Fibroblast of skin of back (primary cell): ENCODE measurements at places on chromosomes 5 and 9.

GRCh38 chr9:22201256-22201655 lies 192.2 kb upstream of the CDKN2B start:
- no peak for DNase-seq

GRCh38 chr9:33510262-33511183 lies 13.5 kb upstream of the ANKRD18B start:
- DNase-seq: peak; percentile 71

DNA sequence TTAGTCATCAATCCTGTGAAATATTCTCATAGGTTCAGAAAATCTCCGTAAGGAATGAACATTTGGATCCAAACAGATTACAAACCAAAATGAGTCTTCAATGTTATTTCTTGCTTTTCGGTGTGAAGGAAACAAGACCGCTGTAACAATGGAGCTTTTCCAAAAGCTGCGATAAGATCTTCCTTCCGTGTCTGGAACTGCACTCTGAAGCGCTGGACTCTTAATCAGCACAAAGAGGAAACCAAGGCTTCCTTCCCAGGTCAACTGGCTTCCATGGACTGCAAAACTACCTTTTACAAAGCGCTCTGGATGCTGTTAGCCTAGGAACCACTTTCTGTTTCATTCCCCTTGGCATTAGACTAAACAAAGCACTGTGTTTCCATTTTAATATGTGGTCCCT lies 137.9 kb upstream of the BASP1 start:
- no peak for DNase-seq

DNA sequence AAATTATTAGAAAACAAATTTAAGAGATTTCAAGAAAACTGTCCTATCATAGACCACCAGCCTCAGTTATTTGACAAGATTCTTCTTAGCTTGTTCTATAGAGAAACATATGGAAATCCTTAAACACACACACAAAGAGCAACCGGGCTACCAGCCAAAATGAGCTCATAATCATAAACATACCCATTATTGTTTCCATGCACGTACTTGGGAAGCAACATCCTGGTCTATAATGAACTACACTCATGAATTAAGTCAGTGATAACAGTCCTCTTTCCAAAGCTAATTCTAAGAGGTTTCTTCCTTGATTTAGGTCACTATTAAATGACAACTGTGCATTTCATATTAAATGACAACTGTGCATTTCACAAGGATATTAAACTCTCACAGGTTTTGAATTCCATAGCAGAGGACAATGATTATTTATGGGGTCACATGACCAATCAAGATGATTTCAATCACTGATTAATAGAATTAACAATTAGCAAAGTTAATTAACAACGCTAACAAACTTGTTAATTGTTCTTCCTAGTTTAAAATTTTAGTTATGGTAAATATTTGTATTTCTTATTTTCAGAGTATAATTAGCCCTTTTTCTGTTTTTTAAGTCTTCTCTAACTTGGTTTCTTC lies 77.0 kb downstream of the OXCT1 start:
- peak; percentile 95 for DNase-seq

- DNase-seq: peak; percentile 90
Observed at GRCh38 chr9:91500509-91501014, 76.9 kb upstream of the NFIL3 start.

GRCh38 chr5:20601678-20602100 lies 613.7 kb upstream of the CDH18 start:
- peak; percentile 87 for DNase-seq

DNA sequence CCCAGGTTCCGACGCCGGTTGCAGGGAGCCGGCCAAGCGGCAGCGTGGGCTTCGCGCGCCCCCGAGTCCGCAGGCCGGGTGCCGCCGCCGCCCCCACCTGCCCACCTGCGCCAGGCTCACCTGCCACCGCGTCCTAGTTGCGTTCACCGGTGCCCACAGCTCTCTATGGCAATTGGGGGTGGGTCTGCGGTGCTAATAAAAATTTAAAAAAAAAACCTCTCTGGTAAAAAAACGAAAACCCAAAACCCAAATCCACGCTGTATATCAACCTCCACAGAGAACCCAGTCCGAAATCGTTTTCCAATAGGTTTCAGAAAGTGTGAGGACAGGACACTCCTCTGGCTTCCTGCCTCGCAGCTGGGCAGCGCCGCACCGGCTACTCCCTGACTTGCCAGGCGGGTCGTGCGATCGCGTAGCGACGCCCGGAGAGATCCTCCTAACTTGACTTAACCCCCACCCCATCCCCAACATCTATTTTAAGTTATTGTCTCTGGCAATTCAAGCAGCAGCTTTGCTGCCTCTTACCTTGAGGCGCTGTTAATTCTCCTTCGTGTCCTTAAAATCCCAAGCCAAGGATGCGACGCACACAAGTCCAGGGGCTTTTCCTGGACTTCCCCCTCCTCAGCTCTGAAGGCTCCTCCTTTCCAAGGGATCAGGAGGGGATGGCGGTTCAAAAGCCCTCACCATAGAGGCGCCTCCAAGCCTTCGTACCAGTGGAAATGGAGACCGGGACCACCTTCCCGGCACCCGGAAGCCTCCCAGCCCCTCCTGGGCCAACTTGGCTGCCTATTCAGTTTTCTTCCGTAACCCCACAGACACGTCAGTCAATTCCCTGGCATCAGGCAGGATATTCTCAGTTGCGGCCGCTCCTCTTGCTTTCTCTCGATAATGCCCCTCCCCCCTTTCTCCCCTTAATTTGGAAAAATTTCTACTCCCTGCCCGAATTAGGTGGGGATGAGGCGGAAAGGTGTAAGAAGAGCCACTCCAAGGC lies 1639.4 kb upstream of the C9orf72 start:
- no peak for DNase-seq

- no peak for DNase-seq
Observed at GRCh38 chr5:117201001-117201400, 626.4 kb upstream of the SEMA6A start.

DNA sequence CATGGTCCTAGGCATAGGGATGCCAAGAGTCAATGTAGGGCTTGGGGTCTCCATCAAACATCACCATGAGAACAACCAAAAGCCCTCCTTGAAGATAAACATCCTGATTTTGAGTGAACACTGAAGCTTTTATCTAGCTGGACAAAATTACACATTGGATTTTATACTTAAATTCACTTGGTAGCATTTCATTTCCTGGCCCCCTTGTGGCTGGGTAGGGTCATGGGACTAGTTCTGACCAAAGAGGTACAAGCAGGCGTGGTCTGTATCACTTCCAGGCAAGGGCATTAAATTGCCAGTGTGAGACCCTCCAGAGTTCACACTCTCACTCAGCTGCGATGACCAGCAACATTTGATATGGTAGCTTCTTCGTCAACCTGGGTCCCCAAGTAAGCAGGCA lies 320.3 kb downstream of the ACTL7B start:
- no peak for DNase-seq

- no peak for DNase-seq
Observed at GRCh38 chr5:79261897-79262296, 26.0 kb downstream of the JMY start.

GRCh38 chr9:100700689-100701318 lies 122.9 kb downstream of the CAVIN4 start:
- DNase-seq: peak; percentile 1

GRCh38 chr5:98468188-98468869 lies 305.1 kb upstream of the RGMB start:
- DNase-seq: peak; percentile 96

DNA sequence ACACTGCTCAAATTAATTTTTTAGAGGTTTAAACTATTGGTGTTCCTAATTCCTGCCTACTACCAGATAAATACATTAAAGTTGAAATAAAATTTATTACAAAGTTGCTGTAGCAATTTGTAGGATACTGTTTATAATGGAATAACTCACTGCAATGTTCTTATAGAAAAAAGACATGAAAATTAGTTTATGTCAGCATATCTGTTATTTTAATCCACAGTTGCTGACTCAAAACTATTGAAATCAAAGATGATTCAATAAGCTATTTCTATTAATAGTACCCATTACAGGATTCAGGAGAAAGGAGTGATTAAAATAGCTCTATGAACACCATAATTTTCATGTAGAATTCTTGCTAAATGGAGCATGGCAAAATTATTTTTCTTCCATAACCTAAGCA lies 764.4 kb upstream of the NUDT12 start:
- DNase-seq: no peak

DNA sequence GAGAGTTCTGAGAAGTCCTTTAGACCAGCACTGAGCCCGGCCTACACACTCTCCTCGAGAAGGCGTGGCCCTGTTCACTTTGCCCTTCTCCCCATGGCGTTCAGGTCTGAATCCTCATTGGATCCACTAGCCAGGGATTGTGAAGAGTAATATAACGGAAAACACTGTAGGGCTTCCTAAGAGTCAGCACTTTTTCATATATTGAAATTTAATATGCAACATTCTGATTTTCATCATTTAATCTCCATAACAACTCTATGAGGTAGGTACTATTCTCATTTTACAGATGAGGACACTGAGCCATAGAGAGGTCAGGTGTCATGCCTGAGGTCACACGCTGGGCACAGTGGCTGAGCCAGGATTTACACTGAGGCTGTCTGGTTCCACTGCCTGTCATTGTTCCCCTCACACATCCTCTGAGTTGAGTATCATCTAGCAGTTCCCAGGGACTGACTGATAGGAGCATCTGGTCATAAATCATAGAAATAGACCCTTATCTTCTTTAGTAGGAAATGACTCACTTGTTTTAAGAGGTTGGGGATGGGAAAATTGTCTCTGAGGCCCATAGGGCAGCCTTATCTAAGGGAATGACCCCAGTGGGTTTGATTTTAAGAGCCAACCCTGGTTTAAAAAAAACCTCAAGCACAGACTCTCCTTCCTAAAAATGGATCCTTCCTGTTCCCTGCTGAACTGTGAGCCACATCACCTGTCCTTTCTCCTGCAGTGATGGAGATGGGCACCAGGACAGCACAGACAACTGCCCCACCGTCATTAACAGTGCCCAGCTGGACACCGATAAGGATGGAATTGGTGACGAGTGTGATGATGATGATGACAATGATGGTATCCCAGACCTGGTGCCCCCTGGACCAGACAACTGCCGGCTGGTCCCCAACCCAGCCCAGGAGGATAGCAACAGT lies 41.2 kb downstream of the THBS4 start:
- DNase-seq: no peak

DNA sequence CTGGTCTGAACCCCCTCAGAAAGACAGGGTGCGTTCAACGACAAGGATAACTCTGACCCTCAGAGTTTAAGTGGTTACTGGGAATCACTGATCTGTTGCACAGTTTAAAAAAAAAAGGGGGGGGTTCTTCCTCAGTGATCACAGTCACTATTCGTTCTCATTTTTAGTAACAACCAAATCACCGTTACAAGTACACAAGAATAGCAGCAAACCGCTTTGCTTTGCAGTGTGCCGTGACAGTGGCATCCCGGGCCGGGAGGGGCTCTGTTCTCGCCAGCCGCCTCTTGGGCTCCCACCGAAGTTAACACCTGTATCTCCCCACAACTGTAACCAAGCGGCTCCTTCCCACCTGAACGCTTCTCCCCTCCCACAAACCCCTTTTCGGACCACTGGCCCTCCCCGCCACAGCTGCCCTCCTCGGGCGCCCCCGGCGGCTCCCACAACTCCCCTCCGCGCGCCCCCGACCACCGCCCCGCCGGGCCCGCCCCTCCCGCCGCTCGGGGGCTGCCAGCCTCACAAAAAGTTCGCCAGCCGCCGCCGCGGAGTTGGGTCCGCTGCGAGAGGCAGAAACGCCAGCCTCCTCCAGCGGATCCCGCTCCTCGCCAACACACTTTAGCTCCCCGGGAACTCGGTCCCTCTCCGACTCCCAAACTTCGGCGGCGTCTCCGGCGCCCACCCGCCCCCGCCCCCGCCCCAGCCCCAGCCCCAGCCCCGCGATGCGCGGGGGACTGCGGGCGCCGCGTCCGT lies 1.2 kb downstream of the SSBP2 start:
- DNase-seq: no peak

- peak; percentile 30 for DNase-seq
Observed at GRCh38 chr5:138790684-138791083, 37.5 kb downstream of the CTNNA1 start.

- peak; percentile 79 for DNase-seq
Observed at GRCh38 chr9:104074876-104075275, 19.2 kb upstream of the SMC2 start.

- DNase-seq: peak; percentile 36
Observed at GRCh38 chr5:40477856-40478546, 201.7 kb upstream of the PTGER4 start.

DNA sequence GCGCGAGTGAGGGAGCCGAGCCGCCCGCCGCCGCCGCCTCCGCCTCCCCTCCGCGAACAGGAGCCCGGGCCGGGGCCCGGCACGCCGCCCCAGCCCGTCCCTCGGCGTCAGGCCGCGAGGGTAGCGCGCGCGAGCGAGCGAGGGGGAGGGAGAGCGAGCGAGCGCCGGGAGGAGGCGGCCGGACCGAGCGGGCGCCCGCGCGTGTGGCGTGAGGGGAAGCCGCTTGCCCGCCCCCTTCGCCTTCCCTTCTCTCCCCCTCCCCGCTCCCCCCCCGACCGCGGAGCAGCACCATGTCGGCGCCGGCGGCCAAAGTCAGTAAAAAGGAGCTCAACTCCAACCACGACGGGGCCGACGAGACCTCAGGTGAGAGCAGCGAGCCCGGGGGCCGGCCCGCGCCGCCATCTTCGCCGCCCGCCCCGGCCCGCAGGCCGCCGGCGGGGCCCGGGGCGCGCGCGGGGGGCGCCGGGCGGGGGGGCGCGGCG lies 312 bp downstream of the SET start:
- no peak for DNase-seq

- DNase-seq: no peak
Observed at GRCh38 chr5:141617682-141618029, 1.1 kb downstream of the DIAPH1 start.

GRCh38 chr5:149126906-149127305 lies 14.4 kb upstream of the ABLIM3 start:
- no peak for DNase-seq

- DNase-seq: peak; percentile 59
Observed at GRCh38 chr5:126869005-126869451, 92.1 kb downstream of the LMNB1 start.

GRCh38 chr5:53302529-53302928 lies 177.9 kb upstream of the FST start:
- peak; percentile 11 for DNase-seq

GRCh38 chr9:88379352-88379751 lies 8.9 kb upstream of the SPIN1 start:
- no peak for DNase-seq

- DNase-seq: no peak
Observed at GRCh38 chr5:50501491-50502228, 60.6 kb upstream of the EMB start.

DNA sequence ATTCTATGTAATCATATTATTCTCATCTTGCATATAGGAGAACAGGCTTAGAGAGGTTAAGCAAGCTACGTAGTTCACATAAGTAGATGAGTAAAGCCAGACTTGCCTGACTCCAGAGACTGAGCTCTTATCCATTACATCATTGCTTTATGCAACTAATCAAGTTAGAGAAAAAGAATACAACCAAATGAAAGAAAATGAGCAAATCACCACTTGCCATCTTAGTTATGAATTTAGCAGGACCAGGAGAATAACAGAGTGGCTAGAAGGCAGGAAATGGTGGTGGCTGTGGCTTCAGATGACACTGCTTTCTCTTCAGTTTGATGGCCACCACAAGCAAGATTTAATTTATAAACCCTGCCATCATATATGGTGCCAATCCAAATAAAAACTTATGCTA lies 26.6 kb downstream of the POC5 start:
- DNase-seq: no peak
